ENCODE measurements at places on chromosomes 6 and 20. TPM values are rescaled to one million over a fixed set of nuclear protein-coding genes. Genes with fewer than 3 reads are reported as not detected.

DNA sequence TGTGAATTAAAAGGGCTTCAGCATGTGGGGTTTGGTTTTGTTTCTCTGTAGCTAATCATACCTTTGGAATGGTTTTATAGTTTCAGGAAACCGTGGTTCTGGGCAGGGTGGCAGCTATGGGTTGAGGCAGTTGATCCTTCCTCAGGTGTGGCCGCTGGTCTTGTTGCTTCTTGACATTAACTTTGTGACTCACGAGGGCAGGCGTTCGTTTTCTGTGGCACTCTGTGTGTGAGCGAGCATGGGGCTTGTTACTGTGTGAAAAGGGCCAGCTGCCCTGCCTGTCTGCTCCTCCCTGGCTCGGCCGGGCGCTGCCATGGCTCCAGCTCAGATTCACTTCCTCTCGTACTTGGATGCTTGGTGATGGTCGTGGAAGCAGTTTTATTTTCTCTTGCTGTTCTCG lies 16.2 kb downstream of the DNAJC5 start:
- H3K27me3 ChIP-seq: no peaks in the 10 kb centered on the region
- no peak overlapping the region for H3K27ac ChIP-seq
- no peak overlapping the region for H3K4me3 ChIP-seq
- H3K4me1 ChIP-seq: no peaks in the 10 kb centered on the region
- DNase-seq: no peak

FOXC1 gene
- 3.6 TPM for polyA plus RNA-seq

EYS gene
- polyA plus RNA-seq: 0.05 TPM

CTAGE9 gene
- not detected for polyA plus RNA-seq
